CD4-positive, alpha-beta T cell treated with Interleukin-2 at 100 ng/mL for 4 hours (primary cell): ENCODE measurements at places on chromosomes 5 and 9.

DNA sequence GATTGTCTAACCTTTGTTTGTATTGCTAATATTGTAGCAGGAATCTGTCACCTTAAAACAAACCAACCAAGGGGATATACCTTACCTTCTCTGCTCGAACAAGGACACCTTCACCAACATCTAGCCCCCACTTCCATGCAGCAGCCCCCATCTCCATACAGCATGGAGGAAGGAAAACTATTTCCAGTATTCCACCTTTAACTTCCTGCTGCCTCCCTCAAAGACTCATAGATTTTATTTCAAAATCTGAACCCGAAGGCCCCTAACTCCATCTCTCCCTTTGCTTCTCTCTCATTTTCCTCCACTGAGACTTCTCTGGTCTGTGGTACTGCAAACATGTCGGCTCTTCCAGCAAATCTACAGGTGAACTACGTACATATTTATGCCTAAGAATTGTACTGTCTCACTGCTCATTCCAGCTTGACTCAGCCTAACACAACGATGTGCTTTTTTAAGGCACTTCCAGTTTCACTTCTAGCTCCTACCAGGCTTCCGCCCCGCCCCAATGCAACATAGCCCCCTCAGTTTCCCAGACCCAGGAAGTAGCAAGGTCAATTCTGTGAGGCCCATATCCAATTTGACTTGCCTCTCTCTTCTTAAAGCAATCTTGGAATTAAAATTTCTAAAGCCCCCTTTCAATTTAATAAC, 70.7 kb upstream of the RNF38 start:
- peak; percentile 72 for DNase-seq

DNA sequence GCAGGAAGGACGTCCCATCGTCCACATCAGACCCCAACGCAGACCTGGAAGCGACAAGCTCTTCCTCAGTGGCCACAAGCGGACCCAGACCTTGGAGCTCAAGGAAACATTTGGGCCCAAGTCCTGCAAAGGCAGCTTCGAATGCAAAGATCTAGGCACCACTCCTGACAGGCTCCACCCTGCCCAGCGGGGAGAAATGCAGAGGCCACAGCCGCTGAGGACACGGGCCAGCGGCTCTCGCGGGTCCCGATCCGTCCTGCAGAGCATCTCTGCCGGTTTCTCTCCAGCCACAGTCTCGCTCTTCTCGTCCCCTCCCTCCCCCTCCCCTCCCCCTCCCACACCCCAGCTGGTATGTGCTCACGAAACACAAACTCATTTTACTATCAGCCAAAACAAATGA, 4.9 kb downstream of the SOHLH1 start:
- no peak for DNase-seq

DNA sequence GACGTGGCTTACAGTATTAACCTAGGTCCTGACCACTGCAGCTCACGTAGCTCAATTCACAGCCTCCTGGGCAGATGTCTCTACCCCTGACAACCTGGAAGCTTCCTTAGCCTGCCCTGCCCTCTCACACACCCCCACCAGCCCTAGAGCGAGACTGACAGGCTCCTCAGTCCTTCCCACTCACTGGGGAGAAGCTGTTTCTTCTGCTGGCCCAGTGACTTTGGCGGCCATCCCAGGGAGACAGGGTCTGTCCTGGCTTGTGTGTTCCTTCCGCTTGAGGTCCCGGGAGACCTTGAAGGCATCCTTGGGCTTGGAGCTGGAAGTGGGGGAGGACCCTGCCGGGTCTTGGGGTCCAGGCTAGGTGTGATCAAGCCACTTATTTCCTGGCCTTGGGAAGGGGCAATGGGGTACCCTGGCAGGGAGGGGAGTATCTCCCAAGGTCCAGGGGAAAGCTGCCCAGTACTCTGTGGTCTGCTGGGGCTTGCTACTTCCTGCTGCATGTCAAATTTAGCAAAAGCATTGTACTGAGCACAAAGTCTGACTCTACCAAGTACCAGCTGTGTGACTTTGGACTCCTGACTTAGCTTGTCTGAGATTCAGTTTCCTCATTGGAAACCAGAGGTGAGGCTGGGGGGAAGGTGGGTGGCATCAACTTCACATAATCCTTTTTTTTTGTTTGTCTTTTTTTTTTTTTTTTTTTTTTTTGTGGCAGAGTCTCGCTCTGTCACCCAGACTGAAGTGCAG, 1.9 kb downstream of the MIGA2 start:
- DNase-seq, result no peak

- no peak for DNase-seq
Observed at GRCh38 chr5:14168144-14168792, 25.1 kb downstream of the TRIO start.

DNA sequence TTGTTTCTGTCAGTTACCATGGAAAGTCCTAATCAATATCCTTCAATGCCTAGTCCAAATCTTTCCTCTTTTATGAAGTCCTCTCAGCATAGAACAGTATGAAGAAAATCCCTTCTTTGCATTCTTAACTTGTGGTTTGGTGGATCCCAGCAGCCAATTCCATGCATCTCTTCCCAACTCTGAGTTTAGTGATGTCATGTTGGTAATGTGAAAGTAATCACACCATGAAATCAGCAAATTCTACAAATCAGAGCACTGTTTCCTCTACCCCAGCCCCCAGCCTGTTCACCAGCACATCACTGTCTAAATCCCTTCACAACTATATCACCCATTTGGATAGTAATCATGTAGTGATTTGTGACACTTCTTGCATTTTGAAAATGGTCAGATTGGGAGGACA, 4.7 kb upstream of the C1QTNF2 start:
- DNase-seq, result no peak

GRCh38 chr9:131534721-131535237, 3.7 kb upstream of the UCK1 start:
- DNase-seq, result peak; percentile 10

GRCh38 chr5:98314292-98314691, 459.2 kb upstream of the RGMB start:
- DNase-seq, result no peak

- peak; percentile 95 for DNase-seq
Observed at GRCh38 chr5:42908509-42909488, 97.1 kb upstream of the SELENOP start.

DNA sequence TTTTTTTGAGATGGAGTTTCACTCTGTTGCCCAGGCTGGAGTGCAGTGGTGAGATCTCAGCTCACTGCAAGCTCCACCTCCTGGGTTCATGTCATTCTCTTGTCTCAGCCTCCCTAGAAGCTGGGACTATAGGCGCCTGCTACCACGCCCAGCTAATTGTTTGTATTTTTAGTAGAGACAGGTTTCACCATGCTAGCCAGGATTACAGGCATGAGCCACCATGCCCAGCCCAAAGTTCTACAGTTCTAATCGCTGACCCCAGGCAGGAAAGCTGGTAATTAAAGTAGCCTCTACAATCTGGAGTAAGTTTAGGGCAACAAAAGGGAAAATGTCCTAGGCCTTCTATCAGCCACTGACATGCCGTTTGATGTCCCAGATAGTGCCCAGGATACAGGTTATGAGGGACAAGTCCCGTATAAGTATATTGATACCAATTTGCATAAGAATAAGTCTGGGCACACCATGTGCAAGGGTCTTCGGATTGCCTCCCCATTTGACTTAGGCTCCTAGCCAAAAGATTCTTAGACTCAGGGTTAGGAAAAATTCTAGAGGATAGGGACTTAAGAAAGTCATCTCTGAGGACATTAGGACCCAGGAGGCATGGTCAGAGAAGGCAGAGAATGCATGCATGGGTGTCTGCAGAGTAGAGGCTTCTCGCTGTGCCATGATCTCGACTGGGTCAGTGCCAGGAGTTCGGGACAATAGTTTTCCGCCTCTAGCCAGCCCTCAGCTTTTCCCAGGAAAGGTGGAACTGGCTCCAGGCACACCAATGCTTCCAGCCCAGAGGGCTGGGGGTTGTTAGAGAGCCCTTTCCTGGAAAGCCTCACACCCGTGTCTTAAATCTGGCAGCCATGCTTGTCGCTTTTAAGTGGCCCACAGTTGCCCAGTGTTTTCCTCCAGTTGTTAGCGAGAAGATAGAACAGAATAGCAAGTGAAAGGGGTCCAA, 1111.1 kb downstream of the TAF11L14 start:
- peak; percentile 62 for DNase-seq

- no peak for DNase-seq
Observed at GRCh38 chr9:19281801-19282200, 51.3 kb downstream of the DENND4C start.

- DNase-seq, result no peak
Observed at GRCh38 chr5:58043032-58043945, 416.6 kb downstream of the PLK2 start.

DNA sequence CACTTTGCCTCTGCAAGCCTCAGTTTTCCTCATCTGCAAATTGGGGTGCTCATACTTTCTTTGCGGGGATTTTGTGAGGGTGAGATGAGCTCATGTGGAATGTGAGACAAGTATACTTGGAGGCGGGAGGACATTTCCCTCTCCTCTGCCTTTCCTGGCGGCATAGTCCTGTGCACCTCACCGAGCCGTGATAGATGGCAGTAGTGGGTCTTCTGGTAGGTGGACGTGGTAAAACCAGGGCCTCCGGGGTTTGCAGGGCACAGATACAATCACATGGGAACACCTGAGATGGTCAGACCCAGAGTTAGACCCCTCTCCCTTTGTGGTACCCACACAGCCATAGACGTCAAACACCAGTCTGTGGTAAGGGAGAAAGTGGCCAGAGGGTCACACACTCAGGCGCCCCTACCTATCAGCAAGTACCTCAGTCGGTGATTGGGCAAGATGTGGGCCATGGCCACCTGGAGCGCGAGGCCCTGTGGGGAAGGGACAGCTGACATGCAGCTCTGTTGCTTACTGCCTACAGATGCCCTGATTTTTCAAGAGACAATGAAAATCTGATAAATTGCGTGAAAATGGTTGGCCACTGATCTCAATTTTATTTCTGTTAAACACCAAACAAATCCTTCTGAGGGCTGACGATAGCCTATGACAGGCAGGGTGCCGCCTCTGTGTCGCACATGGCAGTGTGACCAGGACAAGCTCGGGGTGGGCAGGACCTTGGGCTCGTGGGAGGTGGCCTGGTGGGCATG, 9.9 kb downstream of the ERGIC1 start:
- no peak for DNase-seq

DNA sequence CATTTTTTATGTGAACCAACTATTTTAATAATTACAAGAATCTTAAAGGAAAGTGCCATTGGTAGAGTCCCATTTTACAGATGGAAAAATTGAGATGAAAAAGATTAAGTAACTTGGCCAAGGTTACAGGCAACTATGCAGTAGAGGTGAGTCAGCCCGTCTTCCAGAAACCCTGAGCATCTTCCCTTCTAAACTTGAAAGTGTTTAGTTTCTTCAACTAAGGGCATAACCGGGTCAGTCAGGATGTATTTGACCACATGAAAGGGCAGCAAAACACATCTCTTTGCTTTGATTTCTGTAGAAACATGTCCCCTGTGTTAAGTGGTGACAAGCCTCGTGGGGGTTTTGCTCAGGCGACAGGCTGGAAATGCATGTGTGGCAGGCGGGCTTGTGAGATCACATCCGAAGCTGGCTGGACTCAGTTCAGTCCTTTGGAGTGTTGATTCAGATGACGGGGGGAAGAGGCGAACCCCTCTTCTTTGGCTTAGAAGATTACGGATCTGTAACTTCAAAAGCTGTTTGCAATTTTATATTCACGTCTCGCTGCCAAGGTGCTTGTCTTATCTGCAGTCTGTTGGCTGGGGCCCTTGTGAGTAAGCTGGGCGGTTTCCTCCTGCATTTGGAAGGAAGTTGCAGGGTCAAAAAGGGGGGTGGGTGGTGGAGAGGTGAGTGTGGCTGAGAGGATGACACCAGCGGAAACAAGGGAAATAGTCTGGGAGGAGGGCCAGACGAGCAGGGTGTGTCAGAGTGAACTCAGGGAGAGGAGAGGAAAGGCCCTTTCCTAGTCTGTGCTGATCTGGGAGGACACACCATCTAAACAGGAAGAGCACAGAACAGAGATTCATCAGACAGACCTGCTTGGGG, 78.9 kb upstream of the RPS23 start:
- DNase-seq, result peak; percentile 83

- no peak for DNase-seq
Observed at GRCh38 chr5:164627021-164627420, 1121.6 kb downstream of the MAT2B start.

GRCh38 chr5:159933531-159934485, 17.5 kb downstream of the ADRA1B start:
- DNase-seq, result no peak

DNA sequence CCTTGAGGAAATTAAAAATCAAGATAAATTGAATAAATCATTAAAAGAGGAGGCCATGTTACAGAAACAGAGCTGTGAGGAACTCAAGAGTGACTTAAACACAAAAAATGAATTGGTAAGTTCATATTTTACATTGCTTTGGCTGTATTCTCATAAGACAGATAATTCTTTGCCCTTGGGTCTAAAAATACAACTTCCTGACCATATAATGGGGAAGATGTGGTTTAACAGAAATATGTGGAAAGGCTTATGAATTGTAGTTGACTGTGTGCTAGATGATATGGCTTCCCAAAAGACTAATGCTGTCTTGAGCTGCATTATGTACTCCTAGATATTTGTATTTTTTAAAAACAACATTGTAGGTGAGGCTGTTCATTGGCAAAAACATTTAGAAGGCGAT, 33.1 kb downstream of the CNTRL start:
- no peak for DNase-seq

GRCh38 chr5:140213370-140213983, 38.5 kb downstream of the CYSTM1 start:
- DNase-seq, result no peak

GRCh38 chr5:35149041-35149440, 81.2 kb downstream of the PRLR start:
- no peak for DNase-seq

GRCh38 chr9:37904445-37905130, 661 bp upstream of the SLC25A51 start:
- no peak for DNase-seq

DNA sequence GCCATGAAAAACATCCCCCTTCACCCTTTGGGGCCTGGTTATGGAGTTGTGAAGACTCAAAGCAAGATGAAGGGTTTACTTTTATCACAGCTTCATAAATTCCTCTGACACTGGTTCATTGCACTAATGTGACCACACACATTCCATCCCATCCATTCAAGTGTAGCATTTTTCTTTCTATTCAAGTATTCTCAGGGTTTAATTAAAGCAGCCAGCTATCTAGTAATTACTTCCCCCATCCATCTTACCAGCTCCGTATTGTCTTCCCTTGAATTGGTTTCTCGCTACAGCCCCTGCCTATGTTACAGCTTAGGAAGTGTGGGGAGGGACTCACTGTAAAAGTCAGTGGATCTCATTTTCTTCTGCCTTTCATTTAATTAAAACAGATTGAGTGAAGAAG, 387.0 kb upstream of the RFX3 start:
- no peak for DNase-seq

- DNase-seq, result no peak
Observed at GRCh38 chr5:53161876-53162275, 52.3 kb upstream of the MOCS2 start.

DNA sequence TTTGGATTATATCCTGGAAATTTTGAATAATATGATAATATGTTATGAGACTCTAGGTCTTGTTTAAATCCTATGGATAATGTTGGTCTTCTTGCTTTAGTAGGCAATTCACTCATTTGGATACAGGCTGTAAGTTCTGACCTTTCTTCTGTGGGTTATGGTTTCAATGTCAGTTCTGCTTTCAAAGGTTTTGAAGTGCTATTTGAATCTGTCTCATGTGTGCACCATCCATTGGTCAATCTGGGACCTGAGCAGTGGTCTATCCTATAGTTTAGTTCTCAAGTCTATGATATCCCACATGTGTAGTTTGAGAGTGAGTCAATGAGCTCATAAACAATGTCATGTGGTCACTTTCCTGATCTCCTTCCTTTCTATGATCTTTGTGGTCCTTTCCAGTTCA, 94.4 kb downstream of the RMI1 start:
- DNase-seq, result no peak
